AG08396 (cell line): ENCODE measurements at places on chromosomes 2 and 18.

GRCh38 chr2:117378653-117379052 is 435.8 kb upstream of the DDX18 start:
- DNase-seq: no peak

- no peak for DNase-seq
Measured at GRCh38 chr2:212549941-212550340, 11.3 kb upstream of the ERBB4 start.

DNA sequence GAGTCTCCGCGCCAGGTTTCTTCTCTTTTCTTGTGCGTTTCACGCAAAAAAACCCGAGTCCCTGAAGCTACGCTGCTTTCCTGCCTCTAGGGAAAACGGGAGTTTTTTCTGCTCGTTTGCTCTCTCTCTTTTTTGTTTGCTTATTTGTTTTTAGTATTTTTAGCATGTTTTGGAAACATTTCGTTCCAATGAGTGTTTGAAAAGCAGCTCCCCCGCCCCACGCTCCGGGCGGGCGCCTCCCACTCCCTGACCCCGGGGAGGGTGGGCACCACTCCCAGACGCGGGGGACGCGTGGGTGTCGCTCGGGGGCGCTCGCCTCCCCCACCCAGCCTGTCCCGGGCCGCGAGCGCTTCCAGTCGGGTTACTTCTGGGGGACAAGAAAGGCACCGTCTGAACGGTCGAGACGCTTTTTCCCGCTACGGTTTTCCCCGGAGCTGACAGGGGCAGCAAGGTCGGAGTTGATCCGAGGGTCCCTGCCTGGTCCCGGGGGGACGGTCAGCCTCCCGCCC is 446 bp upstream of the EFHD1 start:
- no peak for DNase-seq

GRCh38 chr18:48032876-48033789 is 102.7 kb upstream of the SMAD2 start:
- DNase-seq: peak; percentile 66

- no peak for DNase-seq
Measured at GRCh38 chr2:12767996-12768624, 51.4 kb downstream of the TRIB2 start.

- DNase-seq: peak; percentile 43
Measured at GRCh38 chr2:198127627-198128026, 323.2 kb downstream of the PLCL1 start.

GRCh38 chr2:25161055-25161781 is 7.2 kb downstream of the POMC start:
- DNase-seq: no peak

GRCh38 chr2:122491011-122491410 is 735.6 kb downstream of the TSN start:
- no peak for DNase-seq

GRCh38 chr2:30798536-30798991 is 8.7 kb downstream of the CAPN13 start:
- no peak for DNase-seq

DNA sequence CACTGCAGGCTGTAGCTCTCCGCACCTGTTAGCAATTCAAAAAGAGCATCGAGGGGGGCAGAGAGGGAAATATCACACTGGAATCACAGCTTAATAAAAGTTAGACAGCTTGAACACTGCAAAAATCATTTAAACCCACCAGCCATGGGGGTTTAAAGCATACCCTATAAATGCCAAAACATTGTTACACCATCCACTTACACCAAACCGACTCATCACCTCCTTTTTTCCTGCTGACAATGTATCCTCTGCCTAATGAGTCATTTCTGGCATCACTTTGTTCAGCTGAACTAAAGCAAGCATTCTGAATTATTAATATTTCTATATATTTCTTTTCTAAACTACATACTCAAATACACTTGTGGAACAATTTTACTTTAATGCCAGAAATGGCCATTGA is 21.6 kb downstream of the MC4R start:
- DNase-seq: no peak

GRCh38 chr2:167957662-167958061 is 289.7 kb downstream of the STK39 start:
- DNase-seq: no peak

- DNase-seq: no peak
Measured at GRCh38 chr2:153464395-153464794, 14.2 kb downstream of the RPRM start.

DNA sequence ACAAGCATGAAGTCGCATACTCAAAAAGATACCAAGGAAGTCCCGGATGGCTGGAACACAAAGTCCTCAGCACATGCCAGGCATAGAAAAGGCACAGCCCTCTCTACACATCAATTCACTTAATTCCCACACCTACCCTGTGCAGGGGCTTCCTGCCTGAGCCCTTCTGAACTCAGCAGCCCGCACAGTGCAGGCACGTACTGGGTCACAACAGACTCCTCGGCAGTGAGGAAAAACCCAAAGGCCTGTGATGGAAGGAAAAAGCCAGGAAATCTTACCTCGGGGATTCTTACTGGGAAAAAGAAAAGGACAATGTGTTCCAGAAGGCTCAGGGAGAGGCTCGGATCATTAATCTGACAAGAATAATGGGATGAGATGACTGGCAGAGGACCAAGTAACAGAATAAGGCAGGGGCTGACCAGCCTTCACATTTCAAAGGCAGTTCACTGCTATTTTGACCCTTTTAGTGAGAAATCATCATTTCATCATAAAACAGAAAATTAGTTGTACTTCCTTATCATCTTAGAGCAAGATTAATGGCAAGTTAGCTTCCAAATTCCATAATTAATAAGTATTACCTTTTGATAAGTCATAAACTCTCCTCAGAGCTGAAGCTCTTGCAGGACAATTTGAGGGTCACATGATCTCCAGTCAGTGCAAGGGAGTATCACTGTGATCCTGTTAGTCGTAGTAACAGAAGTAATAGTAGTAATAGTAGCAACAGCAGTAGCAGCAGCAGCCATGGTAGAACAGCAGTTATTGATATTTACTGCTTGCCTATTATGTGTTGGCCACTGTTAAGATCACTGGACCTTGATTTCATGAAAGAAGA is 87.4 kb downstream of the STK39 start:
- no peak for DNase-seq
